ENCODE measurements at places on chromosomes 13 and 19.

- DNase-seq: no peak
These were observed 1315.4 kb downstream of the EFNB2 start for GRCh38 chr13:105220063-105220462.

GRCh38 chr13:67803118-67803517, 573.0 kb upstream of the PCDH9 start:
- DNase-seq: no peak

DNA sequence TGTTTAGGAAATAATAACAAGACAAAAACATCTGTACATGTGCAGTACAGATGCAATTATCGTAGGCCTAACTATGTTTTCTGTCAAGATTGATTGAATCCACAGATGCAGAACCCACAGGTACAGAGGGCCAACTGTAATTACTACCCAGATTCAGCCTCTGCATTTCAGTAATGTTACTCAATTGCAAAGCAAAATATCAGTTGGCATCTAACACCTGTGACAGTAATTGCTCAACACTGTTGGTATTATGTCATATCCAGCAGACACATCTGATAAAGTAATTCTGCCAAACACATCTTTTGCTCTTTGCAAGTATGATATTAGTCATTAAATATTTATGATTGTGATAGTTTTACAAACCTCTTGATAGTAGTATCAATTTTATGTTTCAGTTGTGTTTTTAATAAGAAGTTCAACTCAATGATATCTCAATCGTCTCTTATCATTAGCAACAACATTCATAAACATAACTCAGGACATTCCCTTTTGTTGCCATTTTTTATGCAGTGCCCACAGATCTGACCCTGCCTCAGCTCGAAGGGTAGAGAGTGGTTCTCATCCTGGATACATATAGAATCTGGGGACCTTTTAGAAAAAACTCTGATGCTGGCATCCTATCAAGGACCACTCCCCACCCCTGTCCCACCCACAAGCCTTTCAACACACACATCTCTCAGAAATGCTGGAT, 104.7 kb downstream of the MYCBP2 start:
- DNase-seq: no peak

DNA sequence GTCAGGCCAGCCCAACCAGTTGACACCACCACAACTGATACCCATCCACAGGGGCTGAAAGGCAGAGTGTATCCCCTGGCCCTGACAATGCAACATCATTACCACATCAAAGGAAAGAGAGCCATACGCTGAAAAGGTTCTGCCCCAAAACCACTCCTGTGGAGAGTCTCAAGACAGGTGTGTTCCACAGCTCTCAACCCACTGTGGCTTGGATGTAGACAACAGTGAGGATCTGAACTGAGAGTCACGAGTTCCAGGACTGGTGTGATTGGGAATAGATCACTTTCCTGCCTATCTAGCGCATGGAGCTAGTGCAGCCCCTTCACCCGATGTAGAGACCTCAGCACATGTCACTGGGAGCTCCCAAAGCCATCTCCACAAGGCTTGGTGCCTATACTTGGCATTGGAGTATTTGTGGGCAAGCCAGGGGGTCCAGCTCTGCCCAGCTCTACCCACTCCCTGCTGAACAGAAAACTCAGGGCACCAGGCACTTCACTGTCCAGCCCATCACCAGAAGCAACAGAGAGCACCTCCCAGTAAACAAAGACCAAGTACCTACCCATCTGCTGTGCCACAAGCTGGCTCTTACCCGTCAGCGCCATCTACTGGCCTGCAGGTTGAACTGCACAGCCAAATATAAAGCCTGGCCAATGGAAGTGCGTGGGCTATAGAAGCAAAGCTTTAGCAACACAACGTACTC, 579.5 kb downstream of the UQCRFS1 start:
- peak; percentile 26 for DNase-seq

GRCh38 chr13:110965038-110965754, 50.3 kb upstream of the ANKRD10 start:
- peak; percentile 58 for DNase-seq

GRCh38 chr13:51311957-51312520, 27.5 kb upstream of the SERPINE3 start:
- DNase-seq: no peak

- DNase-seq: no peak
These were observed 393.5 kb upstream of the GPC6 start for GRCh38 chr13:92833071-92833470.

DNA sequence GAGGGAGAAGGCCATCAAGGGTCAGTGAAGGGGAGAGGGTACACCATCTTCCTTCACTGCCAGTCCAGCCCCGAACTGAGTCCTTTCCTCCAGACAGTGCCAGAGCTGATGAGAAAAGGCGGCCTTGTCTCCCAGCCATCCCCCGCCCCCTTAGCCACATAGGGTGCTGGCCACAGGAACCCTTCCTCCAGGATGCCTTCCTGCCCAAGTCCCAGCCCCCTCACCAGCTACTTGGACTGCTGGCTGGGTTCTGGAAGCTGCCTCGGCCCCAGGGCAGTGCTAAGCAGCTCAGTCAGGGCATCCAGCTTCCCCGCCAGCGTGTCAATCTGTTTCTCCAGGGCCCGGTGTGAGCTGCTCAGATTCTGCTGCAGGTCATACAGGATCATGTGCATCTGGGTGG, 12.6 kb upstream of the SMG9 start:
- DNase-seq: no peak

Data from stimulated activated CD4-positive, alpha-beta T cell treated with anti-CD3 and anti-CD28 coated beads, Interleukin-4, amount 100 ng/mL, for 24 hours (primary cell).